Activated CD8-positive, alpha-beta memory T cell treated with anti-CD3 and anti-CD28 coated beads, Interleukin-2, amount 10 ng/mL, durations not matched to agents 7 days and 5 days (primary cell): ENCODE measurements at places on chromosomes 1 and 21. TPM values are rescaled to one million over a fixed set of nuclear protein-coding genes. Genes with fewer than 3 reads are reported as not detected.
A peak's percentile ranks its signal among the peaks of the same experiment; 100 is the strongest.

DNA sequence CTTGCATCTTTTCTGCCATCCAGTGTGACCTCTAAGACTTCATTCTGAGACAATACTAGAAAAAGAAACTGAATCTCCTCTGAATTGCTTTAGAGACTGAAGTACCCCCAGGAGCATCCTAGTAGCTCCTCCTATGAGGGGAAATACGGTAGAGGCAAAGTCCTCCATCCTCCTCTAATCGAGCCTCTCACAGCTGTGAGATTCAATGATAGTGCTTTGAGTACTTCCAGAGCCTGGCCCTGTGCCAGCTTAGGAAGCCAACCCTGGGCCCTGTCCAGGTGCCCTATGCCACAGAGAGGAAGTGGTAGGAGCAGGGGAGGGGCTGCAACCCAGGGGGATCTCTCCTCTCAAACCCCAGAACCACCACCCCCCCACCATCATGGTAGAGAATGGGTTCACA, 10.7 kb downstream of the RORC start:
- DNase-seq: no peak

The WDR64 gene
- 0.12 TPM for total RNA-seq

DNA sequence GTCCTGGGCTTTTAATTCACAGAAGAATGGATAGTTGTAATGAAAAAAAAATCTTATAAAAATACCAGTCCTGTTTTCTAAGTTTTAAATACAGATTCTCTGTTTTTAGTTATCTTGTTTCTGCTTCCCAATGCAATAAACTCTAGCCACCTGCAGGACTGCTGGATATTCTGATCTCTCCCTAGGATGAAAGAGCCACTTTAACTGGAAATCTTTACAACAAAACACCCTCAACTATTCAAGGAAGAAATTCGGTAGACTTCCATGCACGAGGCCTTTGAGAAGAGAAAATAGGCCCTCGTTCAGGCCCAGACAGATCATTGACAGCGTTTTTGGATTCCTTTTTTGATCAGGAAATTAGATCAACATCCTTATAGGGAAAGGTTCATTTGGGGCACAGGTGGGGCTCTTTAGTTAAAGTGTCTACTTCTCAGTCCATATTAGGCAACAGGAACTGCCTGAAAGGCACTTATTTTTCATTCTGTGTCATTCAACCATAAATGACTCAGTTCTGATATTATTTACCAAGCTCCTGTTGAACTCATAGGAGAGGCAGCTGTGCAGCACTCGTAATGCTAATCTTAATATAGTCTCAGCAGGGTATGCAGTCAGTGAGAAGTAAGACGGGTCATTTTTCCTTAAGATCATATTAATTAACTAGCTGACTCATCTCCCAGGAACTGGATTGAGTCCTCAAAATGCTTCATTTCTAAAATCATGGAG, 71.1 kb upstream of the ERRFI1 start:
- DNase-seq: peak; percentile 55

The OR14K1 gene
- not detected for total RNA-seq
